Bladder microvascular endothelial cell (primary cell): ENCODE measurements at places on chromosomes 7 and 10. TPM values are rescaled to one million over a fixed set of nuclear protein-coding genes. Genes with fewer than 3 reads are reported as not detected.

Gene LSM5
- total RNA-seq: 18.6 and 19.8 TPM in 2 replicates

Gene CALN1
- total RNA-seq: 0.06 TPM in 1 of 2 replicates, not detected in the other

Gene HTRA1
- total RNA-seq: 38.7 and 137 TPM in 2 replicates

Gene SNCG
- 111 and 131 TPM in 2 replicates for total RNA-seq

Gene ENO4
- total RNA-seq: not detected in 2 replicates

Gene ABLIM1
- 60.7 and 91.4 TPM in 2 replicates for total RNA-seq

Gene PRPS1L1
- total RNA-seq: not detected in 2 replicates

Gene CHN2
- 0.76 and 2.9 TPM in 2 replicates for total RNA-seq

Gene RAB19
- 1.1 TPM in 1 of 2 replicates, not detected in the other for total RNA-seq

Gene PRR15
- 0.06 and 0.16 TPM in 2 replicates for total RNA-seq

Gene ABCA13
- under 0.01 TPM in 1 of 2 replicates, not detected in the other for total RNA-seq

Gene MMRN2
- 203 and 292 TPM in 2 replicates for total RNA-seq

Gene CTTNBP2
- total RNA-seq: not detected in 2 replicates

Gene ZNF365
- total RNA-seq: 0.25 TPM in 1 of 2 replicates, not detected in the other

Gene BLNK
- not detected in 2 replicates for total RNA-seq

Gene FXYD4
- total RNA-seq: not detected in 2 replicates

Gene CYP3A7
- not detected in 2 replicates for total RNA-seq

Gene EPHA1
- not detected in 2 replicates for total RNA-seq

Gene LAMB4
- total RNA-seq: 0.06 and 0.16 TPM in 2 replicates

Gene TBX20
- total RNA-seq: not detected in 2 replicates

Gene ZNF503
- total RNA-seq: 0.32 and 0.57 TPM in 2 replicates

Gene DDC
- total RNA-seq: not detected in 2 replicates

Gene PHF14
- 26.9 and 61.4 TPM in 2 replicates for total RNA-seq

Gene ARHGAP19
- total RNA-seq: 11.2 and 11.6 TPM in 2 replicates

Gene RHOBTB1
- 29.6 and 62.1 TPM in 2 replicates for total RNA-seq
